ENCODE measurements at places on chromosomes 1 and 21. TPM values are rescaled to one million over a fixed set of nuclear protein-coding genes. Genes with fewer than 3 reads are reported as not detected.

The GPR52 gene
- 2.6 TPM for total RNA-seq

The RAB25 gene
- total RNA-seq = not detected

The DMRTA2 gene
- total RNA-seq = 0.32 TPM

The IVL gene
- not detected for total RNA-seq

The TESK2 gene
- total RNA-seq = 1.6 TPM

The TP73 gene
- total RNA-seq = not detected

- DNase-seq = no peak
These were observed 25.8 kb downstream of the EXOC8 start for GRCh38 chr1:231311720-231312431.

DNA sequence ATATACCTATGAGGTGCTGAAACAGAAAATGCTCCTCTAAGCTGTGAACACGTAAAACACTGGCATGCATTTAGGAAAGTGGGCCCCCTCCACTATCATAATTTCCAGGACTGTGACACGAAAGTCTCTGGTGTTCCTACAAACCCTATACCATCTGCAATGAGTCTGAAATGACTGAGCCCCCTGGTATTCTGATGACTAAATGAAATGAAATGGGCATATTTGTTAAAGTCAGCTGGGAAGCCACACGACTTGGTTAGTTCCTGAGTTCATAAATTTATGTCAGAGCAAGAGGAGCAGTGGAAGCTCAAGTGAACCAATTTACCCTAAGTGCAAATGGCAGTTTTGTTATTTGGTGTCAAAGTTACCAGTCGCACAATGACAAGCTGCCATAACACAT, 182.3 kb downstream of the KCTD3 start:
- peak; percentile 3 for DNase-seq

DNA sequence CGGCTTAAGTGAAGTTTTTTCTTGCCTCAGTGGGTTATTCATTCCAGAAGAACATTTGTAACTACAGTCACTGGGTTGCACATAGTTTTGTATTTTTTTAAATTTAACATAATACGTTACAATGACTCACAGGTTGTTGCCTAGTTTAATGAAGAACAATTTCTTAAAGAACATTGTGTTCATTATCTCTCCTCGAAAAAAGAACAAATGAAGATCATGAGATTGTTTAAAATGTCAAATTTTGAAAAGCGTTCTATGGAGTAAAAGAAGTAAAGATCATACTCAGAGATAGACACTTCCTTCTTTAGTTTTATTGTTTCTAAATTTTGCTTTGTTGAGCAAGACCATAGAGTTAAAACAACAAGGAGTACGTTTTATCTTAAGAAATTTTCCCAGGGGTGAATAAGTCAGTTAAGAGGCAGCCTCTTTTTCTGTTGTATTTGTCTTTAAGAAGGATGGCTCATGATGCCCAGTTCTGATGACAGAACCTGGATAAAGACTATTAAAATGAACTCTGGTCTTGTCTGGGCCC, 10.5 kb upstream of the SLAMF1 start:
- DNase-seq = peak; percentile 12

GRCh38 chr1:229155472-229155871, 115.4 kb upstream of the RAB4A start:
- no peak for DNase-seq

GRCh38 chr1:36822648-36823047, 211.7 kb downstream of the GRIK3 start:
- DNase-seq = no peak

- DNase-seq = peak; percentile 65
These were observed 600 bp downstream of the CLK2 start for GRCh38 chr1:155272466-155273342.

DNA sequence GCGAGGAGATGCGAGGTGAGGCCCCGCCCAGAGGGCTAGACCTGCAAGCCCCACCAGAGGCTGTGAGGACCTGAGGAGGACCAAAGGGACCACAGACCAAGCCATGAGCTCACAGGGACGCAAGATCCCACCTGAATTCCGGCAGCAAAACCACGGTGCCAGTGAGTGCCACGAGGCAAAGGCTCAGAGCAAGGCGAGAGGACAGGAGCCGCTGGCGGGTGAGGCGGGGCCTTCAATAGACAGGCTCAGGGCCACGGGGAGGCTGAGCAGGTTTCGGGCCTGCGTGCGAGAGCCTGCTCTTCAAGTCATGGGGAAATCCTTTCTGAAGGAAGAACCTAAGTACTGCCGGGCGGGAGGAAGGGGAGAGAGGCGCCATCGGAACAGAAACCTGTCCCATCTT, 7.1 kb upstream of the TMEM240 start:
- no peak for DNase-seq

DNA sequence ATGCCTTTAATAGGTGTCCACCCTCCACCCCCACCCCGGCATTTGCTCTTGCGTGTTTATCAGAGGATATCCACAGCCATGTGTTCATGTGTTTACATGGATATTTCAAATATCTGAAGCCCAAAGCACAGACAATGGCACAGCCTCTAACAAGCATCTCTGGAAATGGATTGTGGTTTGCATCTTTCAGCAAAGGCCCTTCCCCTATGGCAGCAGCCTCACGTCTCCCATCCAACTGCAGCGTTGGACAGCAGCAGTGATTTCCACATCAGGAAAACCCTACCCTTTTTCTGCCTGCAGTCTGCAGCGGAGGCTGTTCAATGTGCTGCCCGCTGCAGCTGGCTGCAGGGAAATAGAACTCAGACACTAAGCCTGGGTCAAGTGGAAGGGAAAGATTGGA, 1.6 kb downstream of the RASSF5 start:
- peak; percentile 72 for DNase-seq

DNA sequence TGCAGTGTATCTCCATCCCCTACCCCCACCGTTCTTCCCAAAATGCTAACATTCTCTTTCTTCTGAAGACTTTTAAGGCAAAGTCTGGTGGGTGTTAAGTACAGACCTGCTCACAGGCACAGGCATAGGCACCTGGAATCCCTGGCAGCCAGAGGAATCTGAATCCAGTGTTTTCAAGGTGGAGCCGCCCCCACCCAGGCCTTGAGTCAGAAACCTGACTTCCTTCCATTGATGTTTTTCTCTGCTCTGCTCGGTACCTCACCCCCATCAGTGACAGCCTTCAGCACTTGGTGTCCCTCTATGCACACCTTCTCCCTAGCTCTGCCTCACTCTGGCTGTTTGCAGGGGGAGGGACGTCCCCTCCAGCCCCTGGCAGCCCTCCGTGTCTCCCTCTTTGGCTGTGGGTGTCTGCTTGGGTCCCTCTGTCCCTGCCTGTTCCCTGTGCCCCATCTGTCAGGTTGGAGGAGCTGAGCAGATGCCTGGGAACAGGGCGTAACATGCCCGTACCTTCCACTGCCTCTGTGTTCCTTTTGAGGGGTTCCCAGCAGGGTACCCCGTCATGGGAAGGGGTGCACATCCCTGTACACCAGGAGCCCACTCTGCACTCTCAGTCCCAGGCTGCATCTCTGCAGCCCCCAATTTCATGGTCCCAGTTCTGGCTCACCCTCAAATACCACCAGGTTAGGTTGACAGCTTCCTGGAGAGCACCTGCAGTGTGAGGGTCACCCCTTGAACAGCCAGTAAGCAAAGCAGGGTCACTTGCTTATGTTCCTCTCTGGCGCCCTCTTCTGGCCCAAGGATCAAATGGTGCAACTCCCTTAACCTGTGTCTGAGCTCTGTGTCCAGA, 6.7 kb downstream of the NCDN start:
- DNase-seq = peak; percentile 83

DNA sequence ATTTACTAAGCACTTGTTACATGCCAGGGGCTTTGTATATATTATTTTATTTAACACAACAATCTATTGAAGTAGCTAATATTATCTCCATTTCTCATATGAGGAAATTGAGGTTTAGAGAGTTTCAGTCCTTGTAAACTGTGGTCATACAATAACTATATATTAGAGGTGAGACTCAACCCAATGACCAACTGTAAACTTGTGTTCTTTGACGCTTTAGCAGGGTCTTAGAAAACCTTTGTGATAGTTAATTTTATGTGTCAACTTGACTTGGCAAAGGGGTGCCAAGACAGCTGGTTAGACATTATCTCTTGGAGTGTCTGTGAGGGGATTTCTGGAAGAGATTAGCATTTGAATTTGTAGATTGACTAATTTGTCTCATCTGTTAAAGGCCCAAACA, 252.4 kb upstream of the B3GALT2 start:
- no peak for DNase-seq

GRCh38 chr1:233962878-233963277, 58.4 kb downstream of the SLC35F3 start:
- DNase-seq = no peak

DNA sequence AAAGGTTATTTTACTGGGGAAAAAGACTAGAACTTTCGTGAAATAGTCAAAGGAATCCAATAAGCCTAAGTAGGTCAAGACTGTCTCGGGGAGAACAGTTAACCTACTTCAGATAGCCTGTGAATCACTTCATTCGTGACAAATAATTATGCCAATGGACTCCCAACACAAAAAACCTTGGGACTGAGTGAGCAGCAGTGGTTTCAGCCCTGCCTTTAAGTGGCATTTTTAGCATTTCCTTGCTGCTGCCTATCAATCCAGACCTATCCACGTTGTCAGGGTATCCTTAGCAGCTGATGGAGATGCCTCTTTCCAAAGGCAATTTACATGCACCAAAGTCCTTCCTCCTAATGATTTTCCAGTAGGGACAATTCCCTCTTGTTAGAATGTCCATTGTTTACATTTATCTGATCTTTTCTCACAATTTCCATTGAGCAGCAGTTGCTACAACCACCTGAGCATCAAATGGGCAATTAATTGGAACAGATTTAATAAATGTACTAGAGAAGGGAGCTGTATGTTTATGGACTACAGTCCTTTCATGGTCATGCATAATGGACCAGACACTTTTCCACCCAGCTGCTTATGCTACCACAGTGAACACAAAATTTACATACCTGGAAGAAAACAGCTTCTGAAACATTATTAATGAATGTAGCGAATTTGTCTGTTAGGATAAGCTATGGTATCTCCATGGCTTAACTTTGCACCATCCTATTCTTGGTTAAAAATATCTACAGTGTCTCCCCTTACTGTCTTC, 75.8 kb downstream of the TM2D1 start:
- DNase-seq = no peak

DNA sequence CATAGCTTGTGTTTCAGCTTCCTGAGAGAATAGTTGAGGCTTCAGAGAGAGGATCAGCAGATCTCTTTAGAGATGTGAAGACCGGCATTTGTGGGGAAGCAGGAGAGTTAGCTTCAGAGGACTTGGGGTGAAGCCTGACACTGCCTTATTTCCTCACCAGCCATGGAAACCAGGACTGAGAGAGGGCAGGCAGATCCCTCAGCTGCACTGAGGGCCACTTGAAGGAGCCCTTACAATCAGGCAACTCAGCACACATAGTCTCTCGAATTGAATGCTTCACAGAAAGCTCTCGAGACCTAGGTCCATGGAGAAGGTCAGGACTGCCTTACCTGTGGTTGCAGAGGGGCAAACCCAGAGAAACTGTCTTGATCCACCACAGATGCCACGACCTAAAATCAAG, 19.8 kb downstream of the NCF2 start:
- no peak for DNase-seq

DNA sequence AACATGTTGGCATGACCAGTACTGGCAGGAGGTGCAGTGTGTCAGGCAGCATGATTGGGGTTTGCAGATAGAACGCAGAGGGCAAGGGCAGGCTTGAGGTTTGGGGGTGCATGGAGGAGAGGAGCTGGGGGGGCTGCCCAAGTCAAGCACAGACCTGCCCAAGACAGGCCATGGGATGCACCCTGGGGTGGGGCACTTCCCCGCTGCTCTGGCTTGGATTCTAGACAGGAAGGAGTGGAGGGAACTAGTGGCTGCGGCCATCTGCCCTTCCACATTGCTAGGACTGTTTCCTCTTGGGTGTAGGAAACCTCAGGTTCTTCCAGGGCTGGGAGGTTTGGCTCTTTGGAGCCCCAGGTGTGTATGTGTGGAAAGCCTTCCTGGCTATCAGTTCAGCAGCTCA, 3.0 kb downstream of the PDXK start:
- no peak for DNase-seq

DNA sequence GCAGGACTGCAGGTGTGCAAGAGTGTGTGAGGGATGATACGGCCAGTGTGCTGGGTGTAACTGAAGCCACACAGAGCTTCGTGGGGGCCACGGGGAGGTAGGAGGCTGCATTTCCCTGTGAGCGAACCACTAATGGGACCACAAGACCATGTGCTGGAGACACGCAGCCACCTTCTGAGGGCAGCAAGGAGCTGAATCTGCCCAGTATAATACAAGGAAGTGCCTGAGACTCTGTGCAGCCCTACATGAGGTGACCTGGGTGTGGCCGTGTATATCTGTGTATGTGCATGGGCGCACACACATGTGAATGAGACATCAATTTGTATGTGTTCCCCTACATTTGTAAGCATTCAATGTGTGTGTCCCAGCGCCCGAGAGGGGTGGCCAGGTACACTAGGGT, 50.8 kb downstream of the CHD5 start:
- DNase-seq = no peak

DNA sequence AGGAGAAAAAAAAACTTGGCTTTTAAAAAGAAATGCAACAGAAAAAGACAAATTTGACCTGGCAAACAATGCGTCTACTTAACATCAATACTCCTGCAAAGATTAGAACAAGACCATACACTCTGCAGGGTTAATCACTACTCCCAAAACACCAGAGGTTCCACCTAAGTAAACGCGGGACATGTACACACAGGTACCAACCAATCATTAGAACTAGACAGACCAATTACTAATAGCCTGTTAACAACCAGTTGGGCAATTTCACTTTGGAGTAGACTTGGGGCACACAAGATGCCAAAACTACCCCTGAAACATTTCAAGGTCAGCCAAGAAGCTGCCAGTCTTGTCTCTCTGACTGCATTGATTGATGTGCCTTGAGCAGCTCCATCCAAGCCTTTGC, 125.8 kb downstream of the RRAGC start:
- no peak for DNase-seq

DNA sequence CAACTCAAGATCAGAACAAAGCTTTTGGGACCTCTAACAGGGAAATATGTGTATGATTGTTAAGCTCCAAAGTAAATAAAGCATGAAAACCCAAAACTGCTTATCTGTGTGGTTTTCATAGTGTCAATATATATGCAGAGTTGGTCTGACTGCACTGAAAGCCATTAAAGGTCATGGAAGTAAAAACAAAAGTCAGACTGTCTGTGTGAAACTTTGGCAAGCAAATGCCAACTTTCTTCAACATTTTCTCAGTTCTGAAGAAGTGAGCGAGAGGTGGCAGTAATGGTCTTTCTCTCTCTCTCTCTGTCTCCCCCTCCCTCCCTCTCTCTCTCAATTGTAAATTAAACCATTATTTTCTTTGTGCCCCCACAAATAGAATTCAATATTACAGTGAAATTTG, 100.1 kb upstream of the S1PR1 start:
- no peak for DNase-seq

All from fibroblast of villous mesenchyme (primary cell).